ENCODE measurements at places on chromosomes 13 and 19.

DNA sequence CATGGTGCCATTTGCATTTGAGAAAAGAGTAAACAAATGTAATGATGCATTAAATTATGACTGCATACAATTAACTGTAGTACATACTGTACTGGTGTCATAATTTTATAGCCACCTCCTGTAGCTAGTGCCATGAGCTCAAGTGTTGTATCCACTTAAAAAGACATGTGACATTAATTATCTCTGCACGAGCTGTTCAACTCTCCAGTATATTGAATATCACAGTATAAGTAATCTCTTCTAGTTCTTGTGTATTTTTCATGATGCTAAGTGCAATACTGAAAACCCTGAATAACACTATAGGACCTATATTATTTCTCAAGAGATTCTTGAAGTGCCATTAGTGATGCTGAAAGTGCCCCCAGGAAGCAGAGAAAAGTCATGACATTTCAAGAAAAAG, 387.3 kb downstream of the PCDH17 start:
- no peak for DNase-seq

- no peak for DNase-seq
These were observed 5.0 kb upstream of the GRIN3B start for GRCh38 chr19:995051-995827.

- no peak for DNase-seq
These were observed 21.0 kb upstream of the GRWD1 start for GRCh38 chr19:48424694-48425219.

DNA sequence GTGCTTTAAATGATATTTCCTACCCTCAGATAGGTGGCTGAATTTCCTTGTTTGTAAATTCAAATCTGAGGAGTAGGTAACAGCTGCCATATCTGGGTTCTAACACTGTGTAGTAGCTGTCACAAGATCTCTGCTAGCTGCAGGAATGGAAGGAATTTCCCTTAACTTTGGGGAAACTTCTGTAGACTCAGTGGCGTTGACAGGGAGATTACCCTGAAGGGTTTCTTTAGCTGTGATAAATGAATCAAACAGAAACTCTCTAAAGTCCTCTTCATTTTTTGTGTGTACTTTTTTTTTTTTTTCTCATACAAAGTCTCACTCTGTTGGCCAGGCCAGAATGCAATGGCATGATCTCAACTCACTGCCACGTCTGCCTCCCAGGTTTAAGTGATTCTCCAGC, 5.3 kb upstream of the EPSTI1 start:
- no peak for DNase-seq

DNA sequence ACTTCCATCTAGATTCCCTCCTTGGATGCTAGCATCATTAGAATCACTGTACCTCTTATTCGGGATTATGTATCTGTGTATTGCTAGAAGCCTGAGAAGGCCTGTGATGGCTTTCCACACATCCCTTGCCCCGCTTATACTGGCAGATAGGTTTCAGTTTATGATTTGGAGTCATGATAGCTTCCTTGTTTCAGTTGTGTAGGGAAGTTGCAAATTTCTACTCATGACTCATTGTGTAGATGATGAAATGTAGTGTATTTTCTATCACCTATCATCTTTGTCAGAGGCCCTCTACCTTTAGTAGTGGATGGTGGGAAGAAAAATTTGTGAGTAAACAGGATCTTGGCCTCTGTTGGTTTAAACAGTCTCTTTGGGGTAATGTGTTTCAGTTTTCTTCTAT, 165.2 kb downstream of the GGACT start:
- no peak for DNase-seq

DNA sequence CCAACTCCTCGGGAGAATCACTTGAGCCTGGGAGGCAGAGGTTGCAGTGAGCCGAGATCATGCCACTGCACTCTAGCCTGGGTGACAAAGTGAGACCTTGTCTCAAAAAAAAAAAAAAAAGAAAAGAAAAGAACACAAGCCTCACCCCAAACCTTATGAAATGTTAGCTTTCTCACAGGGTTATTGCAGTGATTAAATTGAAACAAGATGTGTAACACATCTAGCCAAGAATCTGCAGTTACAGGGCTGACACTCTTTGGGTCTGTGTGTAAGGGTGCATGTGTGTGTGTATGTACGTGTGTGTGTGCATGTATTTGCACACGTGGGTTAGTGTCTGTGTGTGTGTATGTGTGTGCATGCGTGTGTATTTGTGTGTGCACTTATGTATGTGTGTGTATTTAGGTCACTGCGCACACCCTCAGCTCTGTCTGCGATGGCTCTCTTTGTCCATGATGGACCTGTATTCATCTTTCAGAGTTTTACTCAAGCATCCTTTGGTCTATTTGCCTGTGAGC, 336.3 kb downstream of the UQCRFS1 start:
- no peak for DNase-seq

GRCh38 chr19:27733551-27734266, 1479.2 kb downstream of the UQCRFS1 start:
- no peak for DNase-seq

DNA sequence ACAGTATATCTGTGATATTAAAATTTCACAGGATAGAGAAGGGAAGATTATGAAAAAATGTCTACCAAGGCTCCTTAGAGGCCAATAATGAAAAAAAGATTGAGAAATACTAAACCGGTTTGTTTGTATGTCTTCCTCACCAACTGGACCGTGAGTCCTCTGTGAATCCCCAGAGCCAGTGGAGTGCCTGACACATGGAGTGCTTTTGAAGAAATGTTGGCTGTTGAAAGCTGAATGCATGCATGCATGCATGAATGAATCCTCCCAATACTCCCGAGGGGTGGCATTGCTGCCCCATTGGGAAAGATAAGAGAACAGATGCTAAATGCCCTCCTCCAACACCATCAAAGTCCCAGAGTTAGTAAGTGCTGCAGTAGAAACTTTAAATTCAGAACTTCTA, 152.7 kb upstream of the SERP2 start:
- no peak for DNase-seq

- no peak for DNase-seq
These were observed 46.1 kb upstream of the MAP3K10 start for GRCh38 chr19:40144947-40145748.

DNA sequence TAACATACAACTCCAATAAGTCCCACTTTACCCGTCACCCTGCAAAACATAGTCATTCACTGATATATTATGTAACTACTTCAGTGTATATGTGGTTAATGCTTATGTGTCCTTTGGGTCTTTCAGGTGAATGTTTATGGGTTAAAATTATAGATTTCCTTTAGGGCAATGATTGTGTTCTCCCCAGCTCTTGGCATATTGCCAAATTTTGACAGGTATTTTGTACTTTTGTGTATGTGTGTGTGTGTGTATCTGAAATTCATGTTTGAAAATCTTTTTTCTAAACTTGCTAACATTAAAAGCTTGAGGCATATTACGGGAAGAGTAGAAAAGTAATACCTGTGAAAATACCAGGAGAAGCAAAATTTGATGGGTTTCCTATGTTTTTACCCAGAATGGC, 8.2 kb downstream of the CDK8 start:
- DNase-seq = no peak

GRCh38 chr13:62320129-62321108, 904.8 kb upstream of the PCDH20 start:
- peak; percentile 42 for DNase-seq

- DNase-seq = no peak
These were observed 9.6 kb upstream of the METTL21C start for GRCh38 chr13:102704238-102705058.

DNA sequence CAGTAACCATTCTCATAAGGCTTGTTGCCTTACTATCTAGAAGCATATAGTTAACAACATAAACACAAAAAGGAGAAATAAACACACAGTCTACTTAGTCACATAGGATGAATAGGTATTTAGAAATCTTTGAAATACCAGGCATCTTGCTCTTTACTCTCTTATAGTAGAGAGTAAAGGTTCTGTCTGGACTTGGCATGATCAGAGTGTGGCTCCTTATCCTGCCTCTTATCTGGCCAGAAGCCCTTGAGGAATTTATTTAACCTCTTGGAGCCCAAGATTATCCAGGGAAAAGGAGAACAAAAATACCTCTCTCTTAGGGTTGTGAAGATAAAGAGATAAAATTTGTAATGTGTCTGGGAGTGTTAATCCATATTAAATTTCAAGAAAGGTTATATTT, 100.2 kb upstream of the MBNL2 start:
- DNase-seq = no peak

DNA sequence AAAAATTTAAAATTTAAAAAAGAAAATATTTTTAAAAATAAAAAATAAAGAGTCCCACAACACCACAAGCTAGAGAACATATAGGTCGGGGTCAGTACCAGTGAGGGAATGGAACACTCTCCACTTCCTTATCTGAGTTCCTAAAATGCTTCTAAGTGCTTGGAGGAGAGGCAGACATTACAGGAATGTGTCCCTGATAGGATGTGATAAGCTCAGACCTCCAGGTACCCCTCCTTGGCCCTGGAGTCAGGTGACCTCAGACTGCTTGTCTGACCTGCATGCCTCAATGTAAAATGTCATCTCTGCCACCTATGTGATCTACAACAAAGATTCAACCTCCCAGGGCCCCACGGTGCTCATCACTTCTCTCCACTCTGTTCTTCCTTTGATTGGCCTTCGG, 2.8 kb downstream of the ZNF814 start:
- no peak for DNase-seq

GRCh38 chr19:40159744-40160143, 31.5 kb upstream of the MAP3K10 start:
- DNase-seq = no peak

GRCh38 chr19:13984875-13985741, 21.0 kb downstream of the RFX1 start:
- no peak for DNase-seq

DNA sequence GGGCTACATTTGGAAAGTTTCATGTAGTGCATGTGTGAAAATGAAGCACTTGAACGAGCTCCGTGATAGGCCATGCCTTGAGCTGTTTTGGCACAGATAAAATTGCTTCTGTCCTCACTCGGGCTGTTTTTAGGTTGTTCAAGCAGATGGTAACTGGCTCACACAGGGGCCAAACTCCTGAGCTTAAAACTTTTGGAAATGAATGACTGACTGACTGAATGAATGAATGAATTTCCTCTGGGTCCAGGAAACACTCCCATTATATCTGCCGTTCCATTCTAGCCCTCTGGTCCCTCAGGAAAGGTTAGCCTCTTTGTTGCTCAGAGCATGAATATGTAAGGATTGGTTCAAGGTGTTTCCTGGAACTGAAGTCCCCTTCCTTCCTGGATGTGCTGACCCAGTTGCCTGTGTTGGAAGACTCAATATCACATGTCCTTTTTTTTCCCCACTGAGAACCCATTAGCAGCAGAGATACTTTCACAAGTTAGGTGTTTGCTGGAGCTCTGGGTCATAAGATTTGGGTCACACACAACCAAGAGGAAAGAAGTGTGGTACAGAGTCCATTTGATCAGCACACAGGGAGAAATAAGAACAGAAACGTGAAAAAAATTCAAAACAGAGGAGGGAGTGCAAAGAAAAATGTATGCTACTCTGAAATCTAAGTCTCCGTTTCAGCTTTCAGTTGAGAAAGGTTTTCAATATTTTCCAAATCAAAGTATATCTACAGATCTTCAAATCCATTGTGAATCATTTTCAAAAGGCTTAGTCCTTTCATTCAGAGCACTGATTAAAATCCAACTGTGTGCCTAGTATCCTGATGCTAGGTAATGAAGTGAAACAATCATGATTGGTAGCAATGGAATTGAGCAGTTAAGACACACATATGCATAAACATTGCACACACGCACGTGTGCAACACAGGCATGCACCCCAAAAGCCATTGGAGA, 18.9 kb downstream of the MBNL2 start:
- no peak for DNase-seq

DNA sequence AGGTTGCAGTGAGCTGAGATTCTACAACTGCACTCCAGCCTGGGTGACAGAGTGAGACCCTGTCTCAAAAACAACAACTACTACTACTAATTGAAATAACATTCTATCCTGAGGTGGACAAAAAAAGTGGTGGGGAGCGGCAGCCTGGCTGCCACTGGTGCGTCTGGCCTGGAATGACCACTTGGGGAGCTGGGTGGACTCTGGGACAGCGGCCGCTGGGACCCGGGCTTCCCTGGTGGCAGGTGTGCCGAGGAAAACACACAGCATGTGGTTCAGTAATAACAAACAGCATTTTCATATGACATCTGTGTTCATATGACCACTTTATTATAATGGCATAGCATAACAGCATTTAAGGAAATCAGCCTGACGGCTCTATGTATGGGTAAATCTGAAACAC, 33.9 kb downstream of the TFDP1 start:
- DNase-seq = no peak

DNA sequence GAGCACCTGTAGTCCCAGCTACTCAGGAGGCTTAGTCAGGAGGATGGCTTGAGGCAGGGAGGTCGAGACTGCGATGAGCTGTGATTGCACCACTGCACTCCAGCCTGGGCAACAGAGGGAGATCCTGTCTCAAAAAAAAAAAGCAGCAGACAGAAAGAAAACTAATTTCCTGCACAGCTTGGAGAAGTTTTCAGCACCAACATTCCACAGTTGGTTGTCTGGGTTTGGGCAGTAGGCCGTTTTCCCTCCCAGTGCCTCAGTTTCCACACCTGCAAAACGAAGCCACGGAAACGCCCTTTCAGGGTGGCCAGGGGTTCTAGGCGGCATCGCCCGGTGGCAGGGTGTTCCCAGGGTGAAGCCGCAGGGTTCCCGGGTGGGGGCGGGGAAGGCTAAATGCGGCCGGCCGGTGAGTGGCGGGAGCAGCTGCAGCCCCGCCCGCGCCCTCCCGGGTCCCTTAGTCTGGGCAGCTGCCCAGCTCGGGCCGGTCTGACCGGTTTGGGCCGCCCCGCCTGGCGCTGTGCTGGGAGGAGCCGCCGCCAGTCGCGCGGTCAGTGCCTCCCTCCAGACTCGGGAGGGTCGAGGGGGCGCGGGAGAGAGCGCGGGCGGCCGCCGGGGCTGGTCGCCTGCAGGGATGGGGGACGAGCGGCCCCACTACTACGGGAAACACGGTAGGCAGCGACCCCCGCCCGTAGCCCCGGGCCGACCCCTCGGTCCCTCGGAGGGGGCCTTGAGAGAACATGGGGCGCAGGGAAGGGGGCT, at the start of gene SLC44A2:
Gene SLC44A2, plus strand, starts transcription at position 551 of the 759 bp plus-strand sequence. Its CDS starts 81 bp downstream, at position 632.
- DNase-seq = peak; percentile 78

DNA sequence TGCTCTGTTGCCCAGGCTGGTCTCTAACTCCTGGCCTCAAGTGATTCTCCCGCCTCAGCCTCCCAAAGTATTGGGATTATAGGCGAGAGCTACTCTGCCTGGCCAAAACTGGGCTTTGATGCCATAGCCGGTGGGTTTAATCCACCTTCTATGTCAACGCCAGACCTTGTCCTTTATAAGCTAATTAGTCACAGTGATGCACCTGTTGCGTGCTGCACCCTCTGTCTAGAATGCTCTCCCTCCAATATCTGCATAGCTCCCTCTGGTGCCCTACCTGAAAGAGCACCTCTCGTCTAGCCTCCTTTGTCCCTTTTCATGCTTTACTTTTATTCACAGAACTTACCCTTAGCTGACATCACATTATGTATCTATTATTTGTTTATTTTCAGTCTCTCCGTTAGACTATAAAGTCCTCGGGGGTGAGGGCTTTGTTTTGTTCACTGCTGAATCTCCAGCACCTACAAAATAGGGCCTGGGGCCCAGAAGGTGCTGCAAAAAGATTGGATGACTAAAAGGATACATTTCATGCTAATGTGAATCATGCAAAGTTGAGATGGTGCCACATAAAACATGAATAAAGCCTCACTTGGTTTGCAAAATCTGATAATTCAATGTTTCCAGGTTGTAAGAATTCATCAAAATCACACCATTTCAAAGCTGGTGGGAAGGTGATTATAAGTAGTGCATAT, 148.1 kb downstream of the USP12 start:
- no peak for DNase-seq

All from renal cortex interstitium (tissue), 15 donors.